ENCODE measurements at places on chromosomes 13 and 19. TPM values are rescaled to one million over a fixed set of nuclear protein-coding genes. Genes with fewer than 3 reads are reported as not detected.

The NOTCH3 gene
- 23.2 TPM for total RNA-seq

The KLK6 gene
- total RNA-seq = not detected

- DNase-seq = no peak
Measured at GRCh38 chr19:38022791-38023670, 116.0 kb downstream of the SIPA1L3 start.

GRCh38 chr19:20660473-20661140, 764 bp downstream of the ZNF626 start:
- DNase-seq = peak; percentile 29

- peak; percentile 86 for DNase-seq
Measured at GRCh38 chr19:39411081-39411831, 1.2 kb upstream of the PLEKHG2 start.

GRCh38 chr13:50116430-50116973, 101.3 kb downstream of the KCNRG start:
- DNase-seq = no peak
